ENCODE measurements at places on chromosomes 4 and X.

GRCh38 chrX:43702660-43703059, 46.6 kb downstream of the MAOA start:
- no peak for DNase-seq

- DNase-seq, result no peak
These were observed 1649.9 kb upstream of the IGFBP7 start for GRCh38 chr4:58760100-58760499.

GRCh38 chr4:183950536-183950935, 45.4 kb downstream of the STOX2 start:
- DNase-seq, result no peak

DNA sequence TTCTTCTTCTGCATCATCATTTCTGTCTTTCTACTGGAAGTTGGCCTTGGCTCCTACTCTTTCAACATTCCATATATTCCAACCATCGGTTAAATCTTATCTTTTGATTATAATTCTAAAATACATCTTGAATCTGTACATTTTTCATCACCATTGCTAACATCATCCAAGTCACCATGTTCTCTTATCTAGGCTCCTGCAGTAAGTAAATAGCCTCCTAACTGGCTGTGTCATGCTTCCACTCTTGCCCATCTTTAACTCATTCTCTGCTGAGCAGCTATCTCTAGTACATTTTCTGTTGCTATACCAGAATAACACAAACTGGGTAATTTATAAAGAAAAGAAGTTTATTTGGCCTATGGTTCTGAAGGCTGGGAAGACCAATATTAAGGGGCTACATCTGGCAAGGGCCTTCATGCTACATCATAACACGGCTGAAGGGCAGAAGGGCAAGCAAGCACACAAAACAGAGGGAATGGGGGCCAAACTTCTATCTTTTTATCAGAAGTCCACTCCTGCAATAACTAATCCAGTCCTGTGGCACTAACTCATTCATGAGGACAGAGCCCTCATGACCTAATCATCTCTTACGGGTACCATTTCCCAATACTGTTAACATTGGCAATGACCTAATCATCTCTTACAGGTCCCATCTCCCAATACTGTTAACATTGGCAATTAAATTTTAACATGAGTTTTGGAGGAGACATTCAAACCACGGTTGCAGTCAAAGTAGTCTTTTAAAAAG, 72.2 kb downstream of the ENOX2 start:
- DNase-seq, result no peak

- no peak for DNase-seq
These were observed 45.7 kb upstream of the MID1 start for GRCh38 chrX:10666102-10666501.

- no peak for DNase-seq
These were observed 288.3 kb upstream of the GALNTL6 start for GRCh38 chr4:171524903-171525302.

GRCh38 chrX:151806967-151807540, 72.5 kb downstream of the CNGA2 start:
- DNase-seq, result no peak

- no peak for DNase-seq
These were observed 67.7 kb upstream of the LRPAP1 start for GRCh38 chr4:3599951-3600350.

- DNase-seq, result no peak
These were observed 177.0 kb downstream of the FAM13A start for GRCh38 chr4:88879991-88880390.

Data from SK-N-MC (cell line).